Activated T-cell treated with anti-CD3 and anti-CD28 coated beads, Interleukin-2, amount 50 U/mL, for 72 hours (primary cell): ENCODE measurements at places on chromosomes 2 and 18.

GRCh38 chr18:44143072-44143471 is 537.6 kb upstream of the SETBP1 start:
- no peak for DNase-seq

- DNase-seq = no peak
Measured at GRCh38 chr2:20961858-20962257, 82.0 kb downstream of the APOB start.

- no peak for DNase-seq
Measured at GRCh38 chr18:38330573-38330972, 765.0 kb upstream of the CELF4 start.

- no peak for DNase-seq
Measured at GRCh38 chr18:524466-524865, 24.0 kb upstream of the COLEC12 start.

- no peak for DNase-seq
Measured at GRCh38 chr2:42008241-42008921, 39.4 kb upstream of the PKDCC start.

DNA sequence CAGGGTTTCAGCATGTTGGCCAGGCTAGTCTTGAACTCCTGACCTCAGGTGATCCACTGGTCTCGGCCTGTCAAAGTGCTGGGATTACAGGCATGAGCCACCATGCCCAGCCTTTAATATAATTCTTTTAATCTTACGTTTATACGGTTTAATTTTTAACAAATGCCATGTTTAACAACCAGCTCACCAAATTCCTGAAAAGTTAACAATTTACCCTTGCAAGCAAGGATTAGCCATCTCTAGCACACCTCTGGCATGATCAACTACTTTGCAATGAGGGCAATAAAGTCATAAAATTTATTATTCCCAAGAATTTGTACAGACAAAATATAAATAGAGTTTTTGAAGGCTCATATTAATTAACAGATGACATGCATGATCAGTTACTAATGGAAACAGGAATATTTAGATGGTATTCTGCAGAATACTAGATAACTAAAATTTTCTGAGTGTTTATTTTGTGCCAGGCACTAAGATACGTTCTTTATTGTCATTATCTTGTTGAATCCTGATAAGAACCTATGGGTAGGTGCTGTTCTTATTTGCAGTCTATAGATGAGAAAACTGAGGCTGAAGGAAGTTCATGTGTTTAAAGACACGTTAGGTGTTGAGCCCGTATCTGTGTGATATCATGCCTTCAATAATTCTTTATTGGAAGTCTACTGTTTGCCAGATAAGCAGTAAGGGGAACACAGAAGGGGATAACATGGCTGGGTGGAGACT is 190.1 kb downstream of the CDCA7 start:
- no peak for DNase-seq

- DNase-seq = no peak
Measured at GRCh38 chr2:233444501-233444900, 90.2 kb downstream of the DGKD start.

- no peak for DNase-seq
Measured at GRCh38 chr2:60520151-60520876, 33.1 kb downstream of the BCL11A start.

GRCh38 chr2:224595518-224595917 is 10.4 kb upstream of the CUL3 start:
- no peak for DNase-seq

DNA sequence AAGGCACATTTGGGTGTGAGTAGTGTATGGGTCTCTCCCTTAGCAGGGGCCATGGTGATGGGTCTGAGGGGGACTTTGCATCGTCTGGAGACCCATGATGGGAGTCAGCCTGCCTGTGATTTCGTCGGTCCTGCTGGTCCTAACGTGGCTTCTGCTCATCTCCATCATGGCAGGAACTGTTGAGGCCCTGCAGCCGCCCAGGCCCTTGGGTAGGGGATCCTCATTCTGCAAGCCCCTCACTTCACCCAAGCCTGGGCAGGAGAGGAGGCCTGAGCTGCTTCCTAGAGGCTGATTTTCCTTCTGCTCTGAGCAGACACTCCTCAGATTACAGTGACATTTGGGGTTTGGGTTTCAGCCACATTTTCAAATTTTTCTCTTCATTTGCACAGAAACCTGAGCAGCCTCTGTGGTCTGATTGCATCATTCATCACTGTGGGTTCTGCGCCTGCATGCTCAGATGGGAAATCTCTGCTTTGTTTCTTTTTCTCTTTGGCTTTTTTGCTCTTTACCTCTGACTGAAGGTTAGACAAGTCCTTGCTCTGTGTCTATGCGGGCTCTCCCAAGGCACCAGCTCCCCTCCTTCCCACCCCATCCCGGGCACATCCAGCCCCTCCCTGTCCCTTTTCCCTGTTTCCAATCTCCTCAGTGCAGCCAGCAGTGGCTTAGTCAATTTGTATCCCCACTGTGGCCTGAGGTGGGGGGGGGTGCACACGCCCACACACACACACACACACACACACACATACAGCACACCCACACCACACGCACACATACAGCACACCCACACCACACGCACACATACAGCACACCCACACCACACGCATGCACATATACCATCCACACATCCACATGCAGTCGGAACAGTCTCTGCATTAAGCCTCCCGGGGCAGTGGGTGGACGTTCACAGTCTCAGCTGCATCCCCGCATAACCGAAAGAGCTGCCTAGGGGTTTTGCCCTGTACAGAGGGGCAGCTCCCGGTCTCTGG is 305.4 kb upstream of the HS6ST1 start:
- DNase-seq = peak; percentile 58

DNA sequence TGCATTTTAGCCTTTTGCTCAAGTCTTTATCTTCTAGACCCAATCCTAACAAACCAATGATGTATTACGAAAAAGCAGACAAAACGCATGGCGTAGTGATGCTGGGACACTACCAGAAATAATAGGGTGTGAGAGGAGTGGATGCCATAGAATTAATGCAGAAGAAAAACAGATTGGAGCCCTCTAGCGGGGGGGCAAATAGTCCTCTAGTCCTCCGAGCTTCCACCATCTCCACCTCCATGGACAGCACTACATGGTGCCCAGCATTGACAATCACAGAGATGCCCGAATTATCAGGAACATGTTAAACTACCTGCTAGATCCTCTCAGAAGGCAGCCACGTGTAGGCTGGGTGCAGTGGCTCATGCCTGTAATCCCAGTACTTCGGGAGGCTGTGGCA is 15.4 kb upstream of the ROCK2 start:
- no peak for DNase-seq

DNA sequence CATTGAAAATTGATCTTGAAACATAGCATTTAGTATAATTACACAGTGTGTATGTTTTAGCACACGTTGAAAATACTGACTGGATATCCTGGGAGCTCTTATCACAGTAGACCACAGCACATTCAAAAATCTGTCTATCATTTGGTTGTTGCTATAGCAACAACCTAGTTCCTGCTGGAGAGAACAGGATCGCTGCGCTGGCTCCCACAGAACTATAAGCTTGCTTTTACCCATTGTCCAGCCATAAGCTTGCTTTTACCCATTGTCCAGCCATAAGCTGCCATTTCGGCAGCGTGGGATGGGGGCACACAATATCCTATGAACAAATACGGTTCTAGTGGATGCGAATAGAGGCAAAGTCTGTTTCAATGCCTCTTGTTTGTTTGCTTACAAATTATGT is 70.4 kb upstream of the ST6GAL2 start:
- no peak for DNase-seq

DNA sequence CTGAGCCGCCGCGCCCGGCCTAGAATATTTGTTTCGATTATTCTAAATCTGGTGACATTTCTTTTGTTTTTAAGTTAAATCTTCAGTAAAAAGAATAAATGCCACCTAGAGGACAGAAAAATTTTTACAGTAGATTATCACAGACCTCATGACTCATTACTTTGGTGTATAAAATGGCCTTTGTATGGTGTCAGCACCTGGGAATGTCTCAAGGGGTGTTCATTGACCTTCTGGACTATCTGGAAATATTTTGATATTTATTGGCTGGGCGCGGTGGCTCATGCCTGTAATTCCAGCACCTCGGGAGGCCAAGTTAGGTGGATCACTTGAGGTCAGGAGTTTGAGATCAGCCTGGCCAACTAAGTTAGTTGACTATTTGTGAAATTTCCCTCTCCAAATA is 30.3 kb upstream of the SLC30A6 start:
- DNase-seq = no peak

GRCh38 chr2:134287323-134287722 is 33.5 kb downstream of the MGAT5 start:
- DNase-seq = no peak

GRCh38 chr2:171595896-171596295 is 73.6 kb downstream of the CYBRD1 start:
- no peak for DNase-seq

DNA sequence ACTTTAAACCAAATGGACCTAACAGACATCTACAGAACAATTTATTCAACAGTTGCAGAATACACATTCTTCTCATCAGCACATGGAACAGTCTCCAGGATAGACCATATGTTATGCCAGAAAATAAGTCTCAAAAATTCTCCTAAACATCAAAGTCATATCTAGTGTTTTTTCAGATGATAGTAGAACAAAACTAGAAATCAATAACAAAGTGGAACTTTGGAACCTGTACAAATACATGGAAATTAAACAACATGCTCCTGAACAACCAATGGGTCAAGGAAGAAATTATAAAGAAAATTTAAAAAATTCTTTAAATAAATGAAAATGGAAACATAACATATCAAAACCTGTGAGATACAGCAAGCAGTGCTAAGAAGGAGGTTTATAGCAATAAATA is 194.1 kb upstream of the SIX2 start:
- no peak for DNase-seq

- DNase-seq = no peak
Measured at GRCh38 chr2:65351234-65351947, 81.0 kb downstream of the SPRED2 start.

DNA sequence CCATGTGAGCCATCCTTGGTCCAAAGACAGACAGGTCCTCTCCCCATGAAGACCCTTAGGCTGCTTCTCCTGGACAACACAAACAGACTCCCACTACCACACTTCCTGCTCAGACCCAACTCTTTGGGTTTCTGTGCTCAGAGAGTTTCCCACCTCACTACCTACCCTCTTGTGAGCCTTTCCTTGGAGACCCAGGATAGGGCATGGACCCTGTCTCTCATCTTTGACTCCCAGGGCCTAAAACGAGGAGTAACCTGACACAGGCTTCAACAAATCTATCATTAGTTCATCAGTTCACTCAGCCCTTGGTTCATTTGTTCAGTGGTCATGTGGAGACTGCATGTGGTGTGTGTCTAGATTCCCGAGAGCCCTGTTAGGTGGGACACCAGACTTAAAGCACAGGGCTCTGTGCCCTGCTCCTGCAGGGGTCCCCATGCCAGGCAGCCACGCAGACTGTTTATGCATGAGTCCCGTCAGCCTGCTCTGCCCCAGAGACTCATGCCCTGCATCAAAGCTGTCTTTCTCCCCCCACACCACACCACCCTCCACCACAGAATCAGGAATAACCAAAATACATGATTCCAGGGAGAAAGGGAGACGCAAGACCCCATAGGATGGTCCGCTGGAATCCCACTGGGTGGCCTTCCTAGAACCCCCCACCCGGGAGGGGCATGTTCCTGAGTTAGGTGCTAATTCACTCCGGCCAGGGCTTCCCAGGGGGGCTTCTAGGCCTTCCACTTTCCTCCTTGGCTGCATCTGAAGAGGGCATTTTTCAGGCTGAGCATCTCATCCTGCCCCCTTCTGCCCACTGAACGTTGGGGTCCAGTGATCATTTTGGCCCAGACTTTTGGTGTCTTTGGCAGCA is 100.2 kb upstream of the TEX51 start:
- no peak for DNase-seq

- no peak for DNase-seq
Measured at GRCh38 chr2:9095226-9095625, 91.7 kb upstream of the MBOAT2 start.

DNA sequence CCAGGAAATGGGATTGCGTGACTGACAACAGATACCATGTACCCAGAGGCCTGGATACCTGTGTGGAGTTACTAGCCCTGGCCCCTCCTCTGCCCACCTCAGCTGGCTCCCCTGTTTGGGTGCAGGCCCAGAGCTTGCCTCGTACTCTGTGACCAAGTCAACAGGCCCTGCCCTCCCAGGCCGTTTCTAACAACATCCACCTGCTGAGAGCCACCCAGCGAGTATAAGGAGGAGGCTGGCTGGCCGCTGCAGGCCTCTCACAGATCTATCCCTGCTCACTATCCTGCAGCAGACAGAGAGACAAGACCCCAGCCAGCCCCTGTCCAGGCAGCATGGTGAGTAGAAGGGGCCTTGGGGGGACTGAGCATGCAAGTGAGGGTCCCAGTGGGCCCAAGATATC is 12.5 kb upstream of the TUBA4A start:
- DNase-seq = no peak

- DNase-seq = no peak
Measured at GRCh38 chr18:45103319-45104048, 422.8 kb downstream of the SETBP1 start.

DNA sequence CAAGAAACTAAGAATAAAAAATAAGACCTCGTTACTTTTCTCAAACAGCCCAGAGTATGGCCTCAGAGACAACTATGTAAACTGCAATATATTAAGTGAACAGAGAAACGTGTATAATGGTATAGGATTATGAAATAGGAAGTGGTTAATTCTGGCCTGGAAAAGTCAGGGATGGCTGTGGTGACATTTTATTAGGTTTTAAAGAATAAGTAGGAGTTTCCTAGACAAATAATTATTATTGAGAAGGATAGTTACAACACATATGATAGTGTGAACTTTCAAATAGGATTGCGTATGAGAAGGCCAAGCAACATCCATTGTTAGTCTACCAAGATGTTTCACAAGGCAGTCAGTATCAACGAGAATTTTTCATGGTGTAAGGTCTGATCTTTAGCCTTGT is 244.1 kb downstream of the LPIN1 start:
- no peak for DNase-seq

GRCh38 chr2:234935311-234935710 is 16.5 kb upstream of the SH3BP4 start:
- no peak for DNase-seq

DNA sequence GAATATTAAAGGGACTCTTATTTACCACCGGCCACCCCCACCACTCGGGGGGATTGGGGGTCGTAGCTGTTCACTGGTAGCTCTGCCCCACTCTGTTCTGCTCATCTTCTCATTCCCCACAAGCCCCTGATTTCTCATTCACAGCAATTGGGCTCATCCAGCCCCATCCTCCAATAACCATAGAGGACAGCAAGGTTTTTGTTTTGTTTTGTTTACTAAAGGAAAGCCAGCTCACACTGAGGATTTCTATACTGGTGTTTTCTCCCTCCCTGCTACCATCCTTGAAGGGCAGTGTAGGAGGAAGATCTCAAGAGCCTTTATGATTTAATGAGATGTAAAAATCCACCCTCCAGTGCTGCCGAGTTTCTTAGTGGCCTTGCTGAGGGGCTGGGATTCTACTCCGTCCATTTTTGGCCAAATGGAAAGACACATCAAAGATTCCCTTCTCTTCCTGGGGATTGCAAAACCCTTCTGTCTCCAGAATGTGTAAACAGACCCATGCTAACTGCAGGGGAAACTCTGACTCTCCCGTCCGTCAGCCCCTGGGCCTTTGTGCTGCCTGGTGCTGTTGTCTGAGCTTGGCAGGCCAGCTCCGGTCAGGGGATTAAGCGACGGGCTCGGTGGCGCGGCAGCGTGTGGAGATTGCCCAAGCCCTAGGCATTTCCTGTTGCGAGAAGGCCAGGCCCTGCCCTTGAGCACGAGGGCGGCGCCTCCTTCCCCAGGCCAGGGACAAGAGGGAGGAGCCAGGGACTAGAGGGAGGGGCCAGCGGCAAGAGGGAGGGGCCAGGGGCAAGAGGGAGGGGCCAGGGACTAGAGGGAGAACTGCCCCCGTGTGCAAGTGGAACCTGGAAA is 165.0 kb downstream of the ANTXR1 start:
- DNase-seq = no peak
